ENCODE measurements at places on chromosomes 12 and 14.

GRCh38 chr12:11563785-11564739, 85.4 kb upstream of the ETV6 start:
- DNase-seq, result no peak

GRCh38 chr14:55927028-55927427, 191.2 kb upstream of the PELI2 start:
- DNase-seq, result no peak

- DNase-seq, result no peak
Measured at GRCh38 chr14:92903359-92903758, 19.6 kb upstream of the CHGA start.

- no peak for DNase-seq
Measured at GRCh38 chr12:848173-848865, 95.9 kb downstream of the WNK1 start.
